ENCODE measurements at places on chromosomes 2 and 18.
A peak's percentile ranks its signal among the peaks of the same experiment; 100 is the strongest.

- no peaks in the 10 kb centered on the region for H3K27me3 ChIP-seq
- peak overlapping the region; percentile 74 for H3K4me3 ChIP-seq
- H3K4me1 ChIP-seq = peaks cover 53% of the 10 kb centered on the region
- DNase-seq = peak; percentile 46
- no peak overlapping the region for H3K27ac ChIP-seq
These were observed 2.6 kb downstream of the TET3 start for GRCh38 chr2:73987109-73987947.

DNA sequence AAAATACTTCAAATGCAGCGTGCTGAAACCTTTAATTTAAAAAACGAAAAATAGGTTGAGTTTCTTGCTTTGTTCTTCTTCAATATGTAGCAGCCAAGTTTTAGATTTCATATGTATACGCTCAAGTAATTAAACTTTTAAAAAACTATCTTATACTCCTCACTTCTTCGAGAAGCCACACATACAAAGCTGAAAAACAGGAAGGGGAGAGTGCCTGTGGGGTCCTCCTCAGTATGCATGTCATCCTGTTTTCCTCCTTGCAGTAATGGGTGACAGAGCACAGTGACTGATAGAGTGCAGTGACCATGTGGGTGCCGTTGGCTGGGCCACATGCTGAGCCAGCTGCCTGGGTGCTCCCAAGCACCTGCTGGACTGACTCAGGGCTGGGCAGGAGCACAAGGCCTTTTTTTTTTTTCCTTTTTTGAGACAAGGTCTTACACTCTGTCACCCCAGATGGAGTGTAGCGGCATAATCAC, 33.3 kb downstream of the UXS1 start:
- no peak overlapping the region for H3K4me3 ChIP-seq
- no peak overlapping the region for H3K27ac ChIP-seq
- H3K4me1 ChIP-seq = peaks cover 15% of the 10 kb centered on the region
- DNase-seq = no peak
- peaks cover 49% of the 10 kb centered on the region for H3K36me3 ChIP-seq

GRCh38 chr2:210798180-210798579, 241.8 kb downstream of the CPS1 start:
- no peaks in the 10 kb centered on the region for H3K27me3 ChIP-seq
- no peaks in the 10 kb centered on the region for H3K36me3 ChIP-seq
- no peaks in the 10 kb centered on the region for H3K4me1 ChIP-seq
- no peak for DNase-seq
- H3K27ac ChIP-seq = no peak overlapping the region

GRCh38 chr2:36672199-36672598, 24.3 kb upstream of the VIT start:
- no peak overlapping the region for H3K27ac ChIP-seq
- peaks cover 8% of the 10 kb centered on the region for H3K27me3 ChIP-seq
- H3K4me1 ChIP-seq = no peaks in the 10 kb centered on the region
- H3K4me3 ChIP-seq = no peak overlapping the region
- no peaks in the 10 kb centered on the region for H3K36me3 ChIP-seq
- no peak for DNase-seq

- H3K4me1 ChIP-seq = peaks cover 31% of the 10 kb centered on the region
- peak overlapping the region; percentile 4 for H3K27ac ChIP-seq
- DNase-seq = no peak
- H3K36me3 ChIP-seq = no peaks in the 10 kb centered on the region
These were observed 18.6 kb upstream of the PDE1A start for GRCh38 chr2:182445391-182445965.

DNA sequence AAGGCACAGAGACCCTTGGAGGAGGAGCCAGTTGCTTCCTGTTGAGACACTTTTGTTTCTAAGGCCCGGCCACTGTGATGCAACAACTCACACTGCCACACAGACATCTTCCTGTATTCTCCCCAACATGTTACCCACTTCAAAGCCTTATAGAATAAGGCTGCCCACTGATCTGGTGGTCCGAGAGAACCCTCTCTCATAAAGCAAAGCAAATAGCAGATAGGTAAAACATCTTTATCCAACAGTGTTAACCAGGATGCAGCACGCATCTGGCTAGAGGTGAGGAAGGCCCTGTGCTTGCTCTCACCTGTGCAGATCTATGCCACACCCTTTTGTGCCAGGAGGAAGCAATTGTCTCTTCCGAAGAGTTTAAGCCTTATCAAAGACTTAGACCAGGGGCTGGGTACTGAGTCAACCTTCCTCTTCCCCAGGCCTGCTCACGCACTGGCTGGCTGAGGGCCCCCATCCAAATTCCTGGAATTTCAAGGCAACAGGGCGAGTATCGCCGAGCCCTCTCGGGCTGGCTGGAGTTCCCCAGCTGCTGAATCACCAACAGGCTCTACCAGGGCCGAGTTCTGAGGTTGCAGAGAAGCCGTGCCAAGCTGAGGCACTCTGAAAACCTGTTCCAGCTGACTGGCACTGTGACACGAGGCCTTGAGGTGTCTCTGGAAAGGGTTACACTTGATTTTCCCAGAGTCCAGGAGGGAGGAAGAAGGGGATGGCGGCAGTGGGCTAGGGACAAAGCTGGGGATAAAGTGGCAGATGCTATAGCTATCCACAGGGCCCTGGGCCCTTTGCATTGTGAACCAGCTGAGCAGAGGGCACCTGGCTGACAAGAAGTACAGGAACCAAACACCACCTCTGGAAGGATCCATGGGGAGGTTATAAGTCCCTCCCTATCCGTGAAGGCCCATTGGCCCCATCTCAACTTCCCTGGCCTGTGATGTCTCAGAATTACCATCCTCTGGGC, 29.3 kb downstream of the TGFA start:
- H3K4me1 ChIP-seq = peaks cover 18% of the 10 kb centered on the region
- no peaks in the 10 kb centered on the region for H3K36me3 ChIP-seq
- DNase-seq = peak; percentile 16
- H3K27me3 ChIP-seq = no peaks in the 10 kb centered on the region
- no peak overlapping the region for H3K4me3 ChIP-seq
- H3K27ac ChIP-seq = peak overlapping the region; percentile 11

- H3K27me3 ChIP-seq = no peaks in the 10 kb centered on the region
- DNase-seq = no peak
- no peaks in the 10 kb centered on the region for H3K36me3 ChIP-seq
- no peak overlapping the region for H3K4me3 ChIP-seq
- peaks cover 7% of the 10 kb centered on the region for H3K4me1 ChIP-seq
- H3K27ac ChIP-seq = no peak overlapping the region
These were observed 17.5 kb downstream of the IL1B start for GRCh38 chr2:112819081-112819480.

DNA sequence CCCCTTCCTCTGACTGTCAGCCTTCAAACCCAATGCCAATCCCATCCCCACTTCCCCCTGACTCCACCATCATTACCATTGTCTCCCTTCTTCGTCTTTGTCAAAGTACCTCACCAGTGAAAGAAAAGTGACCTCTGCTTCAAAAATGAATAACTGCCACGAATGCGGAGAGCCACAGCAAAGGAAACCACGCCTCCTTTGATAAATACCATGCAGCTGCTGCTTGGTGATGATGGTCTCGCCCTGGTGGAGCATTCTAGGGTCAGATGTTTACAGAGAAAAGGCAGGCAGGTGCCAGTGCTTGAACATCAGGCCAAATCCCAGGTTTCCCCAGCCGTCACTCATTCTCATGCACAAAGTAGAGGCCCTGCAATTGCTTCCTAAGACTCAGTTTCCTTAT, 162.2 kb downstream of the BCL11A start:
- no peak overlapping the region for H3K27ac ChIP-seq
- H3K36me3 ChIP-seq = no peaks in the 10 kb centered on the region
- H3K4me1 ChIP-seq = no peaks in the 10 kb centered on the region
- no peaks in the 10 kb centered on the region for H3K27me3 ChIP-seq

- H3K4me3 ChIP-seq = no peak overlapping the region
- H3K27ac ChIP-seq = no peak overlapping the region
- peaks cover 21% of the 10 kb centered on the region for H3K36me3 ChIP-seq
- no peak for DNase-seq
These were observed 13.2 kb downstream of the ITM2C start for GRCh38 chr2:230877759-230878598.

DNA sequence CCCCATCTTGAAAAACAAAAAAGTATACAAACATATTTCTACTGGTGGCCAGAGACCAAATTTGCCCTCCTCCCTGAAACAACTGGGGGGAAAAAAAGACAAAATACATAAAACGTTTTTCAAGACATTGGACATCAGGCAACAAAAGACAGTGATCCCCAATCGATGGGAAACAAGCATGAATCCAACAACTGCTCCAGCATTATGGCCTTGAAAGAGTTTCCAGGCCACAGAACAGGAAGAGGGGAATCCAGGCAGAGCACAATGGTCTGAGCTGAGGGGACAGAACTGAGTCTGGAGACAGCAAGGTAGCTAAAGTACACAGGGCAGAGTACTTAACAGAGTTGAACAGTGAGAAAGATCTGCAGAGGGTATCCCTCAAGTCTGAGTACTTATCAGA, 4.4 kb downstream of the CCDC88A start:
- H3K4me1 ChIP-seq = peaks cover 36% of the 10 kb centered on the region
- H3K36me3 ChIP-seq = peaks cover 13% of the 10 kb centered on the region
- no peaks in the 10 kb centered on the region for H3K27me3 ChIP-seq
- no peak overlapping the region for H3K27ac ChIP-seq
- no peak for DNase-seq

DNA sequence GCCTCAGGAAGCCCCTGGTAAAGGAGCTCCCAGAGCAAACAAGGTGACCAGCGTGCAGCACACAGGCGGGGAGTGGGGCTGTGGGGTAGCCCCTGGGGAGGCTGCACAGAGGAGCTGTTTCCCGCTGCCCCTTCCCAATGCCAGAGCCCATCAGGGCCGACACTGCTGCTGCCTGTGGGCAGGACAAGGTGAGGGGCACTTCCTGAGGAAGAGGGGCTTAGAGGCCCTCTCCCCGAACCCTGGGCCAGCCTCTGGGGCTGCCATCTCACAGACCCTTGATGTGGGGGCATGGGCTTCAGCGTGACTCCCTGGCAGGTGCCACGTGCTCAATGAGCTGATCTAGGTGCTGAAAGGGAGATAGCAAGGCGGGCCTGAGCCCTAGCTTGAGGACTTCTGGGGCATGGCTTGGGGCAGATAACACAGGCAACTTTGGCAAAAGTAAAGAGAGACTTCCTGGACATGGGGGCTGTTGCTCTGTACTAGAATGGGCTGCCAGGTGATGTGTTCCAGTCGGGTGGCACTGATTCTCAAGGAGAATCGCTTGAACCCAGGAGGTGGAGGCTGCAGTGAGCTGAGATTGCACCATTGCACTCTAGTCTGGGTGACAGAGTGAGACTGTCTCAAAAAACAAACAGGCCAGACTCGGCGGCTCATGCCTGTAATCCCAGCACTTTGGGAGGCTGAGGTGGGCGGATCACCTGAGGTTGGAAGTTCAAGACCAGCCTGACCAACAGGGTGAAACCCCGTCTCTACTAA, 9.9 kb upstream of the KLF11 start:
- DNase-seq = no peak
- peak overlapping the region; percentile 27 for H3K27ac ChIP-seq
- no peaks in the 10 kb centered on the region for H3K36me3 ChIP-seq
- H3K4me3 ChIP-seq = no peak overlapping the region

DNA sequence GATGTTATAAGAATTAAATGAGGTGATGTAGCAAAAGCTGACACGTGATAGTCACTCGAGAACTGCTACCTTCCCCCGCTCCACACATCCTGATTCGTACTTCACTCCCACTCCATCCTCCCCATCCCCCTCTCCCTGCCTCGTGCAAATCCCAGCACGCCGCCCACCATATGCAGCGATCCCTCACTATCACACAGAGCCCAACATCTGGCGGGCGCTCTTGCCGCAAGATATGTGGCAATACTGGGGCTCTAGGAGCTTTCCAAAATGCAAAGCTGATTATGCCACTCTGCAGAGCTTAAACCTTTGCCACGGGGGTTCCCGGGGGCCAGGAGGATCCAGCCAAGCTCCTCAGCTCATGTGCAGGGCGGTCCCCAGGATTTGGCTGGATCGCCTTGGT, 37.4 kb downstream of the DNMT3A start:
- H3K4me3 ChIP-seq = no peak overlapping the region
- no peak overlapping the region for H3K27ac ChIP-seq
- H3K4me1 ChIP-seq = peaks cover 78% of the 10 kb centered on the region
- no peak for DNase-seq

- H3K36me3 ChIP-seq = no peaks in the 10 kb centered on the region
- H3K4me1 ChIP-seq = no peaks in the 10 kb centered on the region
- H3K4me3 ChIP-seq = no peak overlapping the region
- DNase-seq = no peak
- no peak overlapping the region for H3K27ac ChIP-seq
- H3K27me3 ChIP-seq = no peaks in the 10 kb centered on the region
These were observed 23.4 kb upstream of the C1D start for GRCh38 chr2:68086166-68086565.

DNA sequence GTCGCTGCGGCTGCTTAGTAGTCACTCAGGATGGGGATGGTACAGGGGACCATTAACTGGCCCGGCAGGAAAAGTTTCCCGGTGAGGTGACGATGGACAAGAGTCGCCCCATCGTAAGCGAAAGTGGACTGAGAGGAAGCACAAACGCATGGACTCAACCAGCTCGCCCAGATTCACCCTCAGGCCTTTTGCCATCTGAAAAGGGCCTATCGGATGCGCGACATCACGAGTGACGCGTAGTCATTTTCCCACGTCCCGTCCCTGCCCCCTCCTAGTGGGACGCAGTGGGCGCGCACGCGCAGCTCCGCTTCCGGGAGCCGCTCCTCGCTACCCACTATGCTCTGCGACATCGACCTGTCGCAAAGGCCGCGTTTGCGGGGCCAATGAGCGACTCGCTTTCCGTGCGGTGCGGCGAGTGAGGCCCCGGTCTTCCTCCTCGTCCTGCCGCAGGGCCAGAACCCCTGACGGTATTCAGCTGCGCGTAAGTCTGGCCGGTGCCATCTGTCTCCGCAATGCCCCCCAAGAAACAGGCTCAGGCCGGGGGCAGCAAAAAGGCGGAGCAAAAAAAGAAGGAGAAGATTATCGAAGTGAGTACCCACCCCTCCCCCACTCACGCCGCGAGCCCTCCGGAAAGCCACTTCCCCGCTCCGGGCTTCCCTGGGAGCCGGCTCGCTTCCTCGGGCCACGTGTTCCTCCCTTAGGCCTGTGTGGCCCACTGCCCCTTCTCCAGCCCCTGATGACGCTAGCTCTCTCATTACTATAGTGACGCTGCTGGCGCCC, at the start of gene ZC3H15:
ZC3H15 (plus strand) TSS at position 390 of the 780 bp plus-strand sequence; CDS start at position 513, 123 bp downstream.
- peaks cover 67% of the 10 kb centered on the region for H3K4me1 ChIP-seq
- peak; percentile 97 for DNase-seq
- H3K36me3 ChIP-seq = no peaks in the 10 kb centered on the region
- no peaks in the 10 kb centered on the region for H3K27me3 ChIP-seq
- H3K27ac ChIP-seq = peak within 1 kb of the TSS; percentile 95

DNA sequence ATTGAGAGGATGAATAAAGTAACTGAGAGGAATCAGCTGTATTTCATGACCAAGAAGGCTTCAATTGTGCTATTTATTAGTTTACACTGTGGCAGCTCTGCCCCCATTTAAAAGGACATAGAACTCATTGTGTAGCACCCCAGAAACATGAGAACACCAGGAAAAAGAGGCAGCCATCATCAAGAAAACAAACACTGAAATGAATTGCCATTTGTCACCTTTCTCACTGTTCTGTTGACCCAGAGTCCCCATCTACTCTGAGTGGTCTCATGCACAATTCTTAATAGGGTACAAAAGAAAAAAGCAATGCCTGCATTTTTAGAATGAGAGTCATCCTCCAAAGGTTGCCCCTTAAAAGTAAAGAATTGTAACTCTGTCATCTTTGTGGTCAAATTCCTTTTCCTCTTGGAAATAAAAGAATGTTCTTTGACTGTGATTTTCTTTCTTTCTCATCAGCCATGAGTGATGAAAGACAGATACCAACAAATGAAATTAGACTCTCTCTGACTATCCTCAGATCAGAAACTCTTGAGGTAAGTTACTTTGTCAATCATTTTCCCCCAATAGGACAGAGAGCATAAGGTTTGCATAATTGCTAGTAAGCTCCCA, 1941.9 kb upstream of the PIK3C3 start:
- no peaks in the 10 kb centered on the region for H3K27me3 ChIP-seq
- no peak for DNase-seq
- no peaks in the 10 kb centered on the region for H3K4me1 ChIP-seq
- H3K27ac ChIP-seq = no peak overlapping the region
- no peaks in the 10 kb centered on the region for H3K36me3 ChIP-seq

All from left ventricle myocardium inferior (tissue), 1 donor.